Stimulated activated memory B cell treated with anti-CD40 and anti-IgM and Interleukin-4, amounts not matched to agents 10 μg/mL and 1 μg/mL and 100 μg/mL, for 72 hours (primary cell): ENCODE measurements at places on chromosomes 4 and X.

GRCh38 chr4:12679217-12679616 is 804.9 kb downstream of the RAB28 start:
- no peak for ATAC-seq

DNA sequence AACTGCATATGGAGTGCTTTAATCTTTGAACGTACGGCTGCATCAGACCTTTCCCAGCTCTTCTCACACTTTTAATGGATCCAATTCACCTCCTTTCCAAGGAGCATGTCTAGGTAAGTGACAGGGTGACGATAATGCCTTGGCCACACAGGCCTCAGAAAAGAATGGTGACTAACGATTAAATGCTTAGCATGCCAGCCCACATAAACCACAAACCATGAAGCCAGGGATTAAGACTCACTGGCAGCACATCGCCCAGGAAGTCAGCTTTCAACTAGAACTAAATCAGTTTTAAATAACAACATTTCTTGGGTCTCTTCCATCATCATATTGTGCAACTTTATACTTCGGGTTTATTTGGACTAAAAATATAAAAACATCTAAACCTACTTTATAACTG is 28.7 kb downstream of the INPP4B start:
- no peak for ATAC-seq

DNA sequence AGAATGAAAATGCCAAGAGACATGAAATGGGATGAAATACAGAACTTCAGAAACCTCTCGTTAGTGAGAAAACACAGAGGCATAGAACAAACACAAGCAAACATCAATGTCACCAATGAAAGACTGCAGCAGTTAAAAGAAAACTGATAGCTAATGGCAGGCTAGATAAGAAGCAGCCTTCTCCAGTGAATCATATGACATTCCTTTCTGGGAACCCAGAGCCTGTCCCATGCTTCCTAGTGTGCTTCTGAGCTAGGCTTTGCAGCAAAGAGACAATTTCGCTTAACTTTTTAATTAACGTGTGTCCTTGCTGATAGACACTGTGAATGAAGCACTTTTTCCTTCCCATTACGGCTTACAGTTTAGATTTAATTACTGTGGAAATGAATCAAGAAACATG is 444.6 kb downstream of the IL15 start:
- no peak for ATAC-seq

GRCh38 chr4:145003675-145004074 is 94.3 kb downstream of the ANAPC10 start:
- ATAC-seq = no peak

- ATAC-seq = no peak
These were observed 181.5 kb downstream of the SLIT2 start for GRCh38 chr4:20433097-20433705.

DNA sequence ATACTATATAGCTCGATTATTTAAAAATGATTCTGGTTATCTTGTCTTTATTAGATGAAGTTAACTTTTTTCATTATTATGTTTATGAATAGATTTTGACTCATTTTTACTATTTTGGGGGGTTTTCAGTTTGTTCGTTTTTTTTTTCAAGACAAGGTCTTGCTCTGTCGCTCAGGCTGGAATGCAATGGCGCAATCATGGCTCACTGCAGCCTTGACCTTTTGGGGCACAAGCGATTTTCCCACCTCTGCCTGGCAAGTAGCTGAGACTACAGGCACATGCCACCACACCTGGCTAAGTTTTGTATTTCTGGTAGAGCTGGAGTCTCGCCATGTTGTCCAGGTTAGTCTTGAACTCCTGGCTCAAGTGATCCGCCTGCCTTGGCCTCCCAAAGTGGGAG is 24.9 kb upstream of the FOXR2 start:
- no peak for ATAC-seq

- peak; percentile 17 for ATAC-seq
These were observed 65.0 kb downstream of the MAPK10 start for GRCh38 chr4:86294883-86295282.

- peak; percentile 61 for ATAC-seq
These were observed 12.2 kb upstream of the WFS1 start for GRCh38 chr4:6257247-6258025.

GRCh38 chrX:65528705-65529340 is 5.8 kb downstream of the LAS1L start:
- ATAC-seq = no peak

DNA sequence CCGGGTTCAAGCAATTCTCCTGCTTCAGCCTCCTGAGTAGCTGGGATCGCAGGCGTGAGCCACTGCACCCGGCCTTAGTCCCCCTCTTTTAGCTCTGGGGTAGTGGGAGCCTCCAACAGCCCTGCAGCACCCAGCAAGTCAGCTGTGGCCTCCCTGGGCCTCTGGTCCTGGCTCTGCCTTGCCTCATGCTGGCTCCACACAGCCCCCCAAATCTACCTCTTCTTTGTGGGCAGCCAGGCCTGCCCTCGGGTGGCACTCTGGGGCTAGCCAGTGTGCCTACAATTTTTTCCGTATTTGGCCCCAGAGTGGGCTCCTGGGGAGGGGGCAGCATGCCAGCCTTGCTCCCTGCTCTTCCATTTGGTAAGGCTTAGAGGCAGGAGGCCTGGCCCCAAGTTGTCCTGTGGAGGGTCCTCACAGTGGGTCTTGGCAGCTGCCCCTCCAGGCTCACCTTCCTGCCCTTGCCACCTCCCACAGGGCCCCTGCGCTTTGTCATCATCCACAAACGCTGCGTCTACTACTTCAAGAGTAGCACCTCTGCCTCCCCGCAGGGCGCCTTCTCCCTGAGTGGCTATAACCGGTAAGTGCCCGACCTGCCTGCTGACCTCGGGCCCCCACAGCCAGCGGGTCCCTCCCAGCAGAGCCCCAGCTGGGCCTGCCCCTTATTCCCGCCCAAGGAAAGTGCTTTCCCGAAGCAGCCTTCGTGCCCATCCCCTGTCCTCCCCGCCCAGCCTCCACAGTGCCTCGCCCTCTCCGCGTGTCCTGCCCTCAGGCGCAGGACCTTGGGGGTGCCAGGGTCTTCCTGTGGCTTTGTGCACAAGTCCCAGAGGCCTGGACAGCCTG is 21.0 kb upstream of the ADD1 start:
- no peak for ATAC-seq

DNA sequence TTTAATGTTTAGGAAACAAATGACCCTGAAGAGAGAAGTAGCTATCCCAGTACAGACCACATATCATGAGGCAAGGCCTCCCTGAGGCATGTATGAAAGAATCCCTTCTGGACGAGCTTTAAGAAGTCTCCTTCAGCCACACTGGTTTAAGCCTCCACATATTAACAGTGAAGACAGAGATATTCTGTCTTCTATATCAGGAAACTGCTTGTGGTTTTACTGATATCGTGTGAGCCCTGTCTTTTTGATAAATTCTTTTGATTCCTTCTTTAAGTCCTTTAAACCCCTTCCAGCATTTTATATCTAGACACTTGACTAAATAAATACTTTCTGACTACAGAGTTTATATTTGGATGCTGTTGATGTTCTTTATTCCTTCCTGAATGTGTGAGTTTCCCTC is 45.9 kb upstream of the GPC4 start:
- no peak for ATAC-seq

- ATAC-seq = no peak
These were observed 91.4 kb upstream of the MAD2L1 start for GRCh38 chr4:120158046-120158445.

GRCh38 chr4:61462451-61463326 is 262.6 kb downstream of the ADGRL3 start:
- no peak for ATAC-seq

- no peak for ATAC-seq
These were observed 128.0 kb upstream of the STS start for GRCh38 chrX:7019555-7019954.

- peak; percentile 24 for ATAC-seq
These were observed 75.4 kb downstream of the DCHS2 start for GRCh38 chr4:154416190-154416547.

DNA sequence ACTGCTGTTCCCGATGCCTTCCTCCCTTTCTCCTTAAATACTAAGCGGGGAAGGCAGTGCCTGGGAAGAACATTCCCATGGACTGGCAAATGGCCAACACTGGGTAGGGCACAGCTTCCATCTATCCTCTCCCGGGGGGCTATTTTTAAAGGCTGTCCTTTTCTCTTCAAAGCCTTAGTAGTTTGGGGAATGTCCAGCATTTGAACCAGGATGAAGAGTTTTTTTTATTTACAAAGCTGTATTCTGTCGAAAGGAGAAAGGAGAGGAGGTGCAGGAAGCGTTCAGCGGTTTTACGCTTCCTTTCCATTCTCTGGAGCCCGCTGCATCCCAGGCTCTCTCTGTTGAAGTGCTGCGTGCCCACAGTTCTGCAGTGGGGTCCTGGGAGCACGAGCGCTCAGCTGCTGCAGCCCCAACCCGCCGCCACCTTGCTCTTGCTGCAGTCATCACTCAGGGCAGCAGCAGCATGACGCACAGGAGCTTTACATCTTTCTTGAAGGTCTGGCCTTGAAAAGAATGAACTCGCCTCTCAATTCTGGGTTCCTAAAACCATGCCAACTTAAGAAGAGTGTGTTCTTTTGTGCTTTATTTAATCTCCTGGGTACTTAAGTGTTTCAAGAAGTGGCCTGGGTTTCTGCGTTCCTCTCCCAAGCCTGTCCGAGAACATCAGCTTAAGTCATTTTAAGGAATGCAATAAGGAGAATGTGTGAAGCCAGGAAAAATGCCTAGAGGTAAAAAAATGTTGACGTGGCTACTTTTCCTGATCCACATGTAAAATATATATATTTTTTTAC is 427.2 kb downstream of the MAPK10 start:
- no peak for ATAC-seq

DNA sequence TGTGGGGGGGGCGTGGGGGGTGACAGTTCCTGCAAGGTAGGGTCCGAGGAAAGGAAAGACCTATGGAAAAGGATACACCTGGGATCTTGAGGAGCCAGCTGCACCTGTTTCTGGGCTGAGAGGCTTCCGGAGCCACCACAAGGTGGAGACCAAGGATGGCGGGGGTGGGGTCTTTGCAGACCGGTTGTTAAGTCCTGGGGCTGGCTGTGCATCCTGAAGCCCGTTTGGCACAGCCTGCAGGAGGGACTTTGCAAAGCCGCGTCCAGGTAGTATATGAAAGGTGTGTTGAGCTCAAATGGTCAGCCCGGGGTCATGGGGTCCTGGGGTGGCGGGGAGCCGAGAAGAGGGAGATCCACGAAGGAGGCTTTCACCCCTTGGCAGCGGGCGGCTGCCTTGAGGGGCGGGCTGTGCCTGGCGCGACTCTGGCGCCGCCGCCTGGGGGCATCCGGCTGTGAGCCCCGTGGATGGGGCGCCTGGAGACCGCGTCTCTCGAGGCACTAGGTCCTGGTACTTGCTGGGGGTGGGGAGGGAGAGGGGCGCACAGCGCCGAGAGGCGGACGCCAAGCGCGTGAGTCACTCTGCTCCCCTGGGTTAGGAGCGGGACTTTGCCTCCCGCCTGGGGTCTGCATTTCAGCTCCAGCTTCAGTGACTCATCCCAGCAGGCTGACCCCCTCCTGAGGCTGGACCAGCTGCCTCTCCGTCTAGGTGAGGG is 58.2 kb upstream of the DYNLT3 start:
- ATAC-seq = no peak

DNA sequence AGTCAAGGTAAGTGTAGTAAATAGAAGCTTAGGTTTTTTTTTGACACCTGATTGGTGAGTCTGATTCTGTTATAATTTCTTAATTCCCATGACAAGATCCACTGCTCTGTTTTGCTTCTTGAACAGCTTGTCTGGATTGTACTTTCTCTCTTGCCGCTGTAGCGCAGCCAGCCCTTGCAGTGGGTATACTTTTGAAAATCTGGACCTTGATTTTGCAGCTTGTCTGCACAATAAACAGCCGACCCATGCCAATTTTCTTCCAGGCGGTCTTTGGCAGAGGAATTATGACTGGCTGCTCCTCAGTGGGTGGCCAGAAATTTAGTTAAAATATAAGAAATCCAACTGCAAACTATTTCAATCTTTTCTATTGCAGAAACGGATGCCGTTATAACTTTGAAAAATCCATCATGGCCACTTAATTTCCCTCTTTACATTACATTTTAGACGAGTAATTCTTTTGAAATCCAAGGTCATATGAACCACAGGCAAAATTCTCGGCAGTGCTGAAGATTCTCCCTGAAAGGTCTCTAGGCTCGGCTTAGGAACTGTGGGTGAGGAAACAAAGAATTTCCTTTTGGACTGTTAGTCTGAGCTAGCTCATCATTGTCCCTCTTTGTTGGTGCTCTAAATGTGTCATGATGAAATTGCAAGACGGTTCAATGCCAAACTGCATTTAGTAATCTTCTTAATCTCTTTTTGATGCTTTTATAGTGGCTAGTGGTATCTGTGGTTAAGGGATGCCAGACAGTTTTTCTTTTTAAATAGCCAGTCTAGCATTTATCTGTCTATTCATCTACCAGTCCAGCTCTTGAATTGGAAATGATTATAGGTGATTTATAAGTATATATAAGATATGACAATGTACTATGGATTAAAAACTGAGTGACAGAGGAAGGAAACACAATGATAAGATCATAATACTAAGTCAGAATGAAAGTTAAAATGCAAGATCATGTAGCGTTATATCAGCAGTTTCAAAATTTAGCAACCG is 31.5 kb upstream of the PTTG2 start:
- ATAC-seq = no peak

DNA sequence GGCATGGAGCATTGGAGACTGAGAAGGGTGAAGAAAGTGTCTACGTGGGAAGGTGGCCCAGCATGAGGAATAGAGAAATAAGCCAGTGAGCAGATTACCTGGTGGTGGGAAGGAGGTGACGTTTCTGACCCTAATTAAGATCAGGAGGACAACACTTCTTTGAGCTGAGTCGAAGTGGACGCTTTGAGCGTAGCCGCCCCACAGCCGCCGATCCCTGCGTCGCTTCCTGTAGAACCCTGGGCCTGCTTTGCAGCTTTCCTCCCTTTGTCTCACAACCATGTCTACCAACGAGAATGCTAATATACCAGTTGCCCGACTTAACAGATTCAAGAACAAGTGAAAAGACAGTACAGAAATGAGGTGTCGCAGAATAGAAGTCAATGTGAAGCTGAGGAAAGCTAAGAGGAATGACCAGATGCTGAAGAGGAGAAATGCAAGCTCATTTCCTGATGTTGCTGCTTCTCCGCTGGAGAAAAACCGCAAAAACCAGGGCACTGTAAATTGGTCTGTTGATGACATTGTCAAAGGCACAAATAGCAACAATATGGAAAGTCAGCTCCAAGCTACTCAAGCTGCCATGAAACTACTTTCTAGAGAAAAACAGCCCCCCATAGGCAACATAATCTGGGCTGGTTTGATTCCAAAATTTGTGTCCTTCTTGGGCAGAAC is 6.4 kb upstream of the ANTXR2 start:
- ATAC-seq = no peak

DNA sequence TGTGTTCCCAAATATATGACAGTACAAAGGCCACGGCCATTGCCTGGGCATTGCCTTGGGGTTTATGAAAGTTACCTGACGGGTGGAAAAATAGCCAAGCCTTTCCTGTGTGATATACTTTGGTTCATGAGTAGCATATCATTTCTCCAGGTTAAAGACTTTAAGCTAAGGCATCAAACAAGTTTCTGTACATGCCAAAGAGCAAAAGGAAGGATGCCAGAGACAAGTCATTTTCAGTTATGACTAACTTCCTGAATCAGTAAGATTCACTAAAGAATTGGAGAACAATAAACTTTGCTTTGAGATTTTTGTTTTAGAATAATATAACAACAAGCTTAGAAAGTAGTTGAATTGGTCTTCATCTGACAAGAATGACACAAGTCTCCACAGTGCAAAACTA is 9.7 kb upstream of the GUF1 start:
- ATAC-seq = no peak

GRCh38 chr4:93317057-93317456 is 511.5 kb upstream of the ATOH1 start:
- no peak for ATAC-seq

- ATAC-seq = no peak
These were observed 15.4 kb downstream of the SMIM10 start for GRCh38 chrX:135006187-135006586.
